AG10803 (cell line): ENCODE measurements at places on chromosomes 16 and 17.

DNA sequence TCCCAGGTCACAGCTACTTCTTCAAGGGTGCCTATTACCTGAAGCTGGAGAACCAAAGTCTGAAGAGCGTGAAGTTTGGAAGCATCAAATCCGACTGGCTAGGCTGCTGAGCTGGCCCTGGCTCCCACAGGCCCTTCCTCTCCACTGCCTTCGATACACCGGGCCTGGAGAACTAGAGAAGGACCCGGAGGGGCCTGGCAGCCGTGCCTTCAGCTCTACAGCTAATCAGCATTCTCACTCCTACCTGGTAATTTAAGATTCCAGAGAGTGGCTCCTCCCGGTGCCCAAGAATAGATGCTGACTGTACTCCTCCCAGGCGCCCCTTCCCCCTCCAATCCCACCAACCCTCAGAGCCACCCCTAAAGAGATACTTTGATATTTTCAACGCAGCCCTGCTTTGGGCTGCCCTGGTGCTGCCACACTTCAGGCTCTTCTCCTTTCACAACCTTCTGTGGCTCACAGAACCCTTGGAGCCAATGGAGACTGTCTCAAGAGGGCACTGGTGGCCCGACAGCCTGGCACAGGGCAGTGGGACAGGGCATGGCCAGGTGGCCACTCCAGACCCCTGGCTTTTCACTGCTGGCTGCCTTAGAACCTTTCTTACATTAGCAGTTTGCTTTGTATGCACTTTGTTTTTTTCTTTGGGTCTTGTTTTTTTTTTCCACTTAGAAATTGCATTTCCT is 3.4 kb upstream of the LPCAT2 start:
- DNase-seq = no peak

DNA sequence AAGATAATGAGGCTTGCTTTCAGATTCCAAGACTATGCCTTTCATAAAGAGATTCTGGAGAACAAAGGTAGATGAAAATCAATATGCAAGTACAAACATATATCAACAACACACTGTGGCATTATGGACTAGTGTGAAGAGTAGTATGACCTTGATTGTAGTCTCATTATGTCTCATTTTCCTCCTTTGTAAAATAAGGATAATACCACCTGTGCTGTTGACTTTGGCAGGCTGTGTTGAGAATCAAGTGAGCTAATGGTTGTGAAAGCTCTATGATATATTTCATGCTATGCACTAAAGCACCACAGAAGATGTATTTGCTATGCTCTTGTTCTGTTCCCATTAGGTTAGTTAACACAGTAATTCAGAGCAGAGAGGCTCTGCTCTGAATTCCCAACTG is 78.5 kb upstream of the NACA2 start:
- no peak for DNase-seq

GRCh38 chr16:84703681-84704080 is 3.9 kb downstream of the USP10 start:
- DNase-seq = no peak

GRCh38 chr16:85046931-85047866 is 19.6 kb downstream of the KIAA0513 start:
- DNase-seq = no peak

DNA sequence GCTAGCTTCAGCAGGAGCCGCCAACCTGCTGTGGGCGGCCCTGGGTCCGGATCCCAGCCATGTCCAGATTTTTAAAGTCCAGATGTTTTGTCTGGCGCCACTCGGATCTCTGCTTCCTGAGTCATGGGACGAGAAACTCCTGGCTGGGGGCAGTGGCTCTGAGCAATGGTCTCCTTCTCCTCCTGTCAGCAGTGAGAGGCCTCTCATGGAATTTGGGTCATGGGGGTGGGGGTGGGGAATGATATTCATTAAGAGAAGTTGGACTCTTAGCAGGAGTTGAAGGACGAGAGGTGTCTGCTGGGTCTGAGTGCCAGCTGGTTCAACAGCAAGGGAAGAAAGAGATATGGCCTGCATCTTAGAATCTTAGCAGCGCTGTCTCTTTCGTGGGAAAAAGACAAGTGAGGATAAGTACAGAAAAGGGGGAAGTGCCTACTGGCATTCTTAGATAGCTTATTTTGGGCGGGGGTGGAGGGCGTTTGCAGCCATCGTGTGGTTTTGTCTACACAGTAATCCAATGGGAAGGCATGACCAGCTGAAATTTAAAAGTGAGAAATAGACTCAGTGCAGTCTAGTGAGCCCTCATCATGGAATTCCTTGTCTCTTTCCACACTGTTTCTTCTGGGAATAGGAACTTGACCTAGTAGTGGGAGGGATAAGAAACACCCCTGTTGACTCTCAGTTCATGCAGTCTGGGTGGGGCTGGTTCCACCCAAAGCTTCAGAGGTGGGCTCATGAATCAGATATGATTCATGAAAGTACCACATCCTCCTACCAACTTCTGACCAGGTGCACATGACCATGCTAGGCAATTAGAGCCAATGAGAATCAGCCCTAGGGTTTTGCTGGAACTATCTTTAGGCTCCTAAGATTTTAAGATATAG is 80.5 kb downstream of the MYH13 start:
- DNase-seq = peak; percentile 91

DNA sequence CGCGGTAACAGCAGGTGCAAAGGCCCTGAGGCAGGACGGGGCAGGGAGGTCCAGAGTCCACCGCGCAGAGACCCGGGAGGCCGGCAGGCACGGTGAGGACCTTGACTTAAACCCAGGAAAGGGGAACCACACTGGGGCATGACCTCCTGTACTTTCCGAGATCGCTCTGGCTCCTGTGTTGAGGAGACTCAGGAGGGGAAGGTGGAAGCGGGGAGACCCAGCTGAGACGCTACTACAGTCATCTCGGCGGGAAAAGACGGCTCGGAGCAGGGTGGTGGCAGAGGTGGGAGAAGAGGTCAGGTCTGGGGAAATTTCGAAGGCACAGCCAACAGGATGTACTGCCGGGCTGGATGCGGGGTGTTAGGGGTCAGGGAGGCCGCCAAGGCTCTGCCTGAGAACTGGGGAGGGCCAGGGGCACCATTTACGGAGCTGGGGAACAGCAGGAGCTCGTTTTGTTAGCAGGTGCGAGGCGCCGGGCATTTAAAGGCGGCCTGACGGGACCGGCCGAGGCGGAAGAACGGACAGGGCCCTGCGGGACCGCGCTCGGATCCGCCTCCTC is 22.3 kb downstream of the NPTX1 start:
- no peak for DNase-seq

- DNase-seq = peak; percentile 48
Measured at GRCh38 chr17:62931101-62931500, 34.9 kb upstream of the TANC2 start.

DNA sequence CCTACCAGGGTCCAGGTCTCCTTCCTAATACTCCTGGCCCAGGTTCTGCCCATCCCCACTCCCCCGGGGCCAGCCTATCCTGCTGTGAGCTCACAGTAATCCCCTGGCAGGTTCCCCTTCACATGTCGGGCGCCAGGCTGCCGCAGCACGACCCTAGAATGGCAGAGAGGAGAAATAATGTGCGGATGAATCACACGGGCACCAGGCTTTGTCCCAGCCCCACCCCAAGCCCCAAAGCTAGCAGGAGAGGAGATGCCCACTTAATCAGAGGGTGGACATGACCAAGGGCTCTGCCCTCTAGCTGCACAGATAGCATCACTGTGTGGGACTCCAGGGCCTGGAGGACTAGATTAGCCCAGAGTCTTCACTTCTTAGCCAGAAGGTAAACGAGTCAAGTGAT is 39.5 kb downstream of the ST3GAL2 start:
- DNase-seq = no peak

- DNase-seq = peak; percentile 84
Measured at GRCh38 chr16:67246081-67246755, 1.1 kb downstream of the FHOD1 start.
